ENCODE measurements at places on chromosomes 2 and 18.

- ATAC-seq, result no peak
These were observed 89.9 kb downstream of the TMEM18 start for GRCh38 chr2:587087-587960.

DNA sequence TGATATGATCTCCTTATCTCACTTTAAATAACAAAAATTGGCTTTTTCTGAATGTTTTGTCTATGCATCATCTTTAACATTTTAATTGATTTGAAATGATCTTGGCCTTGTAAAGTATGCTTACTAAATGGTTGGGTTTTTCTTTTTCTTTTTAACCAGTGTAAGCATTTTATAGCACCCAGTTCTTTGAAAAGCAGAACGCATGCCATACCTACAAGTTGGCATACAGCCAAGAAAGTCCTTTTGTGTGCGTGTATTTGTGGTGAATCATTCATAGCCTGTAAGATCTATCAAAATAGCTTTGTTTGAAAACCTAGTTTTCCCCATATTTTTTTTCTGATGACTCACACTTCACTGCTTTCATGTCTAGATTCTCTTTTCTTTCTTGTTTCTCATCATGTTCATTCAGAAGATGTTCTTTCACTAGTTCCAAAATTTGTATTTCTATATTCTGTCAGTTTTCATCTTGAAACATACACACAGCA lies 4.1 kb upstream of the VRK2 start:
- ATAC-seq, result peak; percentile 74

- no peak for ATAC-seq
These were observed 97.4 kb downstream of the LRP1B start for GRCh38 chr2:142033393-142033792.

DNA sequence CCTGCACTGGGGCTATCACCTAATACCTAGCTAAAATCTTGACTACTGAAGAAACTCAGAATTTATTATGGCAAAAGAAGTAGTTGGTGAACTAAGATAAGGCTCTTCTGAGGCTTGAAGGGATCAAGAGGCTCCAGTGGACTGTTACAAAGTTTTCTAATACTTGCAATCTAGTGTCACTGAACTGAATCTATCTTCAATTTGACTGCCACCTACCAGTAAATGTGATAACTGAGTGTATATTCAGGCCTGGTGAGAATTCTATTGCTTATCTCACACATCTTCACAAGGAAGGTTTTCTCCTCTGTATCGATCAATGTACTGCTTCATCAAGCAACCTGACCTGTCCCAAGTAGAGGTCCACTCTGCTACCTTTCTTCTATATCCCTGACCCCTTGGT lies 40.8 kb downstream of the DARS1 start:
- no peak for ATAC-seq

GRCh38 chr18:27121108-27121507 lies 64.0 kb downstream of the CHST9 start:
- ATAC-seq, result no peak

- no peak for ATAC-seq
These were observed 19.0 kb downstream of the OSBPL1A start for GRCh38 chr18:24378598-24378997.

DNA sequence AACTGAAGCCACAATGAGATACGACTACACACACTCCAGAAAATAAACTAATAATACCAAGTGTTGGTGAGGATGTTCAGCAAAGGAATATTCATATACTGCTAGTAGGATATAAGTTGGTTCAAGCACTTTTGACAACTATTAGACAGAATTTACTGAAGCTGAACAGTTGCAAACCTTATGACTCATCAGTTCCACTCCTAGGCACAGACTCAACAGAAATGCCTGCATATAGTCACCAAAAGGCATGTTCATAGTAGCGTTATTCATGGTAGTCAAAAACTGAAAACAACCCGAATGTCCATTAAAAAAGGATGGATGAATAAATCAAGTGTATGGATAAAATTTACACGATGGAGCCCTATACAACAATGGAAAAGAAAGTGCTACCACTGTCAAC lies 232.0 kb downstream of the ANAPC1 start:
- no peak for ATAC-seq

GRCh38 chr2:1486670-1487069 lies 73.4 kb downstream of the TPO start:
- ATAC-seq, result no peak

DNA sequence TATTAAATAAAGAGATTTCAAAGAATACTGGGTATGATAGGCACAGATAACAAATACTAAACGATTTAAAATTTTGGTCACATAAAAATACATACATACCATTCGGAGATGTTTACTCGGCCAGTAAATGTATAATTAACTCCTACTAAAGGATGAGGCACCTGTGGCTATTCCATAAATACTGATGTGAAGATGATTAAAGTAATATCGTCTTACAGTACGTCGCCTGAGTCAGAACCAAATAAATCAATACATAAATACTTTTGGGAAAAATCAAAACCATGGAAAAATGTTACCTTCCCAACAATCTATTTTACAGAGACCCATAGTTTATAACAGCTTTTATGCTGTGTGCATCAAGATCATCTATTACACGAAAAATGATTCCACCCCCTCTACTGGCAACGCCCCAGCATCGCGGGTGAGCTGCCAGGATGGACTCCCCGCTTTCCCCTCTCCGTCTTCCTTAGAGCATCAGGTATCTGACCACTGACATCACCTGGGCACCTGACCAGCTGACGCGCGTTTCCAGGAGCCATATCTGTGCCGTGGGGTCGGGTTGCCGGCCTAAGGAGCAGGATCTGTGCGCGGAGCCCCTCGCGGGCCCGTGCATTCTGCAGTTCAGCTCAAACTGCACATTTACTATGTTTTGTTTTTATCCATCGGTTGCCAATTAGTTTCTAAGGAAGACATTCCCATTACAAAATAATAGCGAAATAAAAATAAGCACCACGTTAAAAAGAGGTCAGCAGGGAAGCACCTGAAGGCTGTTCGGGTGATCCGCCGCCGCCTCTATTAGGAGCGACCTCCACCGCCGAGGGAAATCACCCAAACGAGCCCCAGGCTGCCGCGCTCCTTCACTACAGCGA lies 901 bp downstream of the ICA1L start:
- ATAC-seq, result peak; percentile 84

DNA sequence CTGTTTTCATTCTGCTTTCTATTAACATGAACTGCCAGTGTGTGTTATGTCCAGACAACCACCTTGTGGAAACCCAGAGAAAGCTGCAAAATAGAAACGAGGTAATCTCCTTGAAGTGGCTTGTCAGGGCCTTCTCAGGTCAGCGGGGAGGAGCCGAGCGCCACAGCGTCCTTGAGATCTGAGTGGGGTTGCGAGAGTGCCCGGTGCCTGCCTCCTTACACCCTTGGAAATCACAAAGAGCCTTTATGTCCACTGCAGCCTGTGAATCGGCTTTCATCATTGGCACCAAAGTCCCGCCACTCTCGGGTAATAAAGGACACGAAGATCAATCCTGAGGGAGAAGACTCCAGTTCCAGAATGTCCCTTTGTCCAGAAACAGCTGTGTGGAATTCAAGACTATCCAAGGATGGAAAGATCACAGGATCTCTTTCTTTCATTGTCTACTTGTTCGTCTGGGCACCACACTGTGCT lies 135.2 kb downstream of the HRH4 start:
- no peak for ATAC-seq

DNA sequence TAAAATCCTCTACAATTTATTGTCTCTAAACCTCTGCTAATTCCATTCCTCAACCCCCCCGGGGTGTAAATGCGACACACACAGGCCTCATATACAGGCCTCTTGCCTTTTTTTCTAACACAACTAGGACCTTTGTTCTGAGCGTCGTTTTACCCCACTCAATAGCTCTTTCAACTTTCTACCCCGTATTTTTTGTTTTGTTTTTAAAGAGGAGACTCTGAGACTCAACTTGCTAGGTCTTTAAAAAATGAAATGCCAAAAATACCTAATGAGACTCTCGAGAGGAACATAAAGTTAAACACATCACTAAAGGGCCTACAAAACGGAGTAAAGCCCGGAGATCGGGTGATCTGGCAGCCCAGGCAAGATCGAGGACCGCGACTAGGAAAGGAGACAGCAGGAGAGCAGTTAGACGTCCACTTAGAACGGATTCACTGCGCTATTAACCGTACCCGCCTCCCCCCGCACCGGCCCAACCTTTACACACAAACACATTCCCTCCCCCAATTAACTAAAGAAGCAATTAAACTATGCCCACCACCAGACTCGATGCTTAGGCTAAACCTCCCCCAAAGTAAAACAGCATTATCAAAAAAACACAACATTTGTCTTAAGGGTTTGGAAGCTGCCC lies 1.7 kb downstream of the TRIP12 start:
- no peak for ATAC-seq

DNA sequence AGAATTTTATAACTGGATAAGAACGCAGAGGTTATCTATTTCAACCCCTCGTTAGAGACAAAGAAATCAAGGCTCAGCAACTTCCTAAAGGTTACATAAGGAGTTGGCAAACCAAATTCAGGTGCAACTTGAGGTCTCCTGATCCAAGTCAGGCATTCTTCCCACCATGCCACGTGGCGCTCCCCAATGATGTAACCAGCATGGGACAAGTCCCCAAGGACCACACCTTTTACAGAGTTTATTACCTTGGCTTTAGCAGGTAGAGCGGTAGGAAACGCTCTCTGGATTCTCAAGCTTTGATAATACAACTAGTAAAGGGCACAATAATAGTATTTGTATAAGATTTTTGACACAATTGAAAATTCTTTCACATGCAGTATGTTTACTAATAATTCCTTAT lies 26.7 kb upstream of the MBOAT2 start:
- no peak for ATAC-seq

DNA sequence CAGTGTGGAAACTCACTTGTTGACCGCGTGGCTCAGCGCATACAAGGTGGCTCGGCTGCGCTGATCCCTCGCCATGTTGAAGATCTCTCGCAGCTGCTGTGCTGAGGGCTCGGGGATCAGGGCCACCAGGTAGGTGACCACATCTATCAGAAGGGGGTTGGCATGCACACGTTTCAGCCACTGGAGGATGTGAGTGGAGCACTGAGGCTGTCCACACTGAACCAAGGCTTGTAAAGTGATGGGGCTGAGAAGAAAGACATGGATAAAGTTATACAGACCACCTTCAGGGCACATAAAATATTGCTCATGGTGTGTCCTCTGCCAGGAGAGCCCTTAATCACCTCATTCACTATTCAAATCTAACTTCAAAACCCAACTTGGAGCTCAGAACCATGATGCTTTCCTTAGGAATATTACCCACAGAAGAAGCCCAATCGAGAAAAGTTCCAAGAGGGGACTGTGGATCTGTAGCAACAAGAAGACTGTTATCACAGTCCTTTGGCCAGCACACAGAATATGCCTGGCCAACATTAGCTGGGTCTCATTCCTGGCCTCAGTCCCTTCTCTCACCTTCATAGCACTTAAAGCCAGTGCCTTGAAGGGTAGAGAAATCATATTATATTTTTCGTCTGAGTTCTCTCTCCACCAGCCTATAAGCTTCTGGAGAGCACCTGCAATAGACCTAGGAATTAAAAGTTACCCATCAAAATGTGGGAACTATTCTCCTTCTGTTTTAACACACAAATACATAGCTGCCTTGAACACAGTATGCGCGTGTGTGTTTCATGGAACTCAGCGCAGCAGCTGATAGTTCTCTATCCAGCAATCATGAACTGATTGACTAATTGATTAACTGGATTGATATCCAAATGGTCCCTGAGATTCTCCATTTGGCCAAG lies 11.3 kb downstream of the APOB start:
- no peak for ATAC-seq

DNA sequence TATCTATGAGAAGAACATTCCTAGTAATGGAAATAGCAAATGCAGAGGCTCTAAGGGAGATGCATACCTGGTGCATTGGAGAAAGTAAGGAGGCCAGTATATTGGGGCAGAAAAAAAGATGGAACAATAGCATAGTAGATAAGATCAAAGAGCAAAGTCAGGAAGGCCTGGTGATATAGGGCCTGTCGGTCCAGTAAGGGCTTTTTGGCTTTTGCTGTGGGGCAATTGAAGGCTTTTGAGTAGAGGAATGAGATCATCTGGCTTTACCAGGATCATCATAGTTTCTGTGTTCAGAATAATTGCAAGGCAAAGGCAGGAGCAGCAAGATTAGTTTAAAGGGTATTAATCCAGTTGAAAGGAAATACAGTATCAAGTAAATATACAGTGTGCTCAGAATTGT lies 111.8 kb downstream of the EHBP1 start:
- ATAC-seq, result no peak

- ATAC-seq, result peak; percentile 94
These were observed 37.1 kb downstream of the ARHGEF4 start for GRCh38 chr2:130873700-130874346.

GRCh38 chr18:46352520-46353250 lies 248.5 kb downstream of the HAUS1 start:
- ATAC-seq, result no peak
